ENCODE measurements at places on chromosomes 3 and 15.

DNA sequence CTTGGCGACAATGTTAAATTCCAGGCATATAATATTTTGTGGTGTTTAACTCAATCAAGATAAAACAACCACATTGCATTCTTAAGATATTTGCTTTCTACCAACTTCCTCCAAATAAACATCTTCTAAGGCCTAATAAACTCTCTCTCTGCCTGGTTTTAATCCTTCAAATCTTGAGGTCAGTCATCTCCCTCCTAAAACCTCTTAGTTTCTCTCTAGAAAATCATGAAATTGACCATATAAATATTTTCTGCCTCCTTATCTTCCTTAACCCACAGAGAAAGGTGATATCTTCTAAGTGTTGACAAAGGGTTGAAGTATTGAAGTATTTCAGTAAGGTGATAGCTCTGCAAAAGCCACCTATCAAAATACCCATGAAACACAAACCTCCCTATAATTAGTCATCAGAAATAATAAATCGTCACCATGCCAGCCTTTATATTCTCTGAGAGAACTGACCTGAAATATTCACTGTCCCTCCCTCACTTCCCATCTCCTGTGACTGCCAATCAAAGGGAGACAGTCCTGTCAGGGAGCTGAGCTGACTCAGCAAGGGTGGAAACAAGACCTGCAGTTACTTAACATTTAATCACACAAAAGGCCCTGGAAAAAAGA, 1261.1 kb downstream of the ROBO1 start:
- no peak for DNase-seq

DNA sequence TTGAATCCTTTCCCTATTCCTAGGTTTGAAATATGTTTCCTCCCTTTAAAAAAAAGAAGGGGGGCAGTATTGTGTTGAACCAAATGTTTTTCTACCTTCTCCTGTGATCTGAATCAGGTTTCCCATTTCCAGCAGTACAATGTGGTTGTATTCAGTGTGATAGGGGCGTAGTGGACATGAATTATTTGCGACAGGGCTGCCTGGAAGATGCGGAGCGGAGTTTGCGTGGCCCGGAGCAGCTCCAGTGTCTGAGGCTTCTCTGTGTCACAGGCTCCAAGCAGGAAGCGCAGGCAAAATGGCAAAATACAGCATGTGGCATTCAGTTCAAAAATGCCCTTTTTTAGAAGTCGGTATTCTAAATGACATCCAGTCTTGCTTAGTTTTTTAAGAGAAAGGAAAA, 154.4 kb downstream of the PGPEP1L start:
- no peak for DNase-seq

- no peak for DNase-seq
These were observed 104.0 kb downstream of the TNIK start for GRCh38 chr3:171356251-171356650.

- no peak for DNase-seq
These were observed 504 bp downstream of the ABHD2 start for GRCh38 chr15:89088605-89089315.

- no peak for DNase-seq
These were observed 12.8 kb downstream of the ATRIP start for GRCh38 chr3:48459331-48459730.

DNA sequence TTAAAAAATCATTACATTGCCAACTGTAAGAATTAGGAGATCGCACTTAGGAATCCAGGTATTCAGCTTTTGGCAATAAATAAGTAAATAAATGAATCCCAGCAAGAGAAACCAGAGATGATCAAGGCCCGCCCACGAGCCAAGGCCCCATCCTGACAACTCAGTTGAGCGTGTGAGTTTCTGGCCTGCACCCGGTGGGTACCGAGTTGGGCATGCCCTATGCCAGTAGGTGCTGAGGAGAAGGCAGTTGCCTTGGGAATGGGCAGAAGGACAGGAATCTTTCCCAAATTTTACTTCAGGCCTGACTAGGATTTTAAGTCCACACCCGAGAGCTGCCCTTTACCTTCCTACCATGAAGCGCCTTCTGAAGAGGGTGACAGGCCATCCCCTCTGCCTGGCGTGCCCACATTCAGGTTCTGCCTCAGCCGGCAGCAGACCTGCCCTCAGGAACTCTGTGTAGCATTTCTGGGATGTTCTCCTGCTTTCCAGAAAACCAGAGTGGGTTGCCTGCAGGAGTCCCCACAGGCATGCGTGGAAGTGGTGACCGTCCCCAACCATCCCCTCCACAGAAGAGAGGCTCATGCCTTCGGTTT, 99.3 kb upstream of the ALDH1A3 start:
- no peak for DNase-seq

DNA sequence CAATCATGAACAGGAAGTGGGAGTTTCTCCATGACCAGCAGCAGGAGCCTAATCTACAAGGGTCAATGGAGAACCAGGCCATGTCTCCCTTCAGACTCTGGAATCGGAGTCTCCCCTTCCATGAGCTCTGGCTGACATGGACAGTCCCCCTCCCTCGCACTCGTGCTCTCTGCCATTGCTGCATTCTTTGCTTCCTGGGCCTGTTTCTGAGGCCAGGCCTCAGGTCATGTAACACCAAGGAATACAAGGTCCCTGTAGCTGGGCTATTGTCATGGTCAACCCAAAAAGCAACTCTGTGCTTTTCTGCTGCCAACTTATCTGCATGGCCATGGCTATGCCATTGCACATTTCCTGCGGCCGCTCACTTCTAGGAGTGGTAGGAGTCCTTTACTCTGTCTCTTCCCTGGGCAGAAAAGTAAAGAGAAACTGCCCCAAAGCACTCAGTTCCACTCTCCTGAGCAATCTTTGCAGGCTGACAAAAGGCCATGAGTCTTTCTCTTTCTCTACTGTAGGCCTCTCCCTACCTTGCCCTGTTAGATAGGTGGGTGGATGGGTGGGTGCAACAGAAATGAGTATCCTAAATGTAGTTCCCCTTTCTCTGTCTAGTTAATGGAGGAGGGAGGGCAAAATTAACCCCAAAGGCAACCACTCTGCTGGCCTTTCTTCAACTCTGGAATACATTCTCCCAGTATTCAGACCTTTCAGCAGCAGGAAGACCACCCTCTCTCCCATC, 40.8 kb upstream of the PROK2 start:
- no peak for DNase-seq

GRCh38 chr3:4313606-4314293, 10.6 kb downstream of the SETMAR start:
- no peak for DNase-seq

GRCh38 chr3:150721285-150722130, 17.8 kb upstream of the ERICH6 start:
- no peak for DNase-seq

DNA sequence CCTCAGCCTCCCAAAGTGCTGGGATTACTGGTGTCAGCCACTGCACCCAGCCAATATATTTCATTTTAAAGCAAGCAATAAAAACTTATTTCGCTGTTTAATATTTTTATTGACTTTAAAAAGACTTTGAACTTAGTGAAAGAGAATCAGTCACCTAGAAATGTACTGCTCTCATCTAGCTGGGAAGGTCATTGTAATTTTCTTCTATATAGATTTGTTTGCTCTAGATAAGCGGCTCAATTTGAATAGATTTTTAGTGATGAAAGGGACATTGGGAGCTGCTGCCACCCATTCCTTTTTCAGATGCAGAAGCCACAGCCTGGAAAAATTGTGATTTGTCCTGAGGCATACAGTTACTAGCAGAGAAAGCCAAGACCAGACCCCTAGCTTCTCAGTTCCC, 40.1 kb downstream of the CAPN7 start:
- no peak for DNase-seq

DNA sequence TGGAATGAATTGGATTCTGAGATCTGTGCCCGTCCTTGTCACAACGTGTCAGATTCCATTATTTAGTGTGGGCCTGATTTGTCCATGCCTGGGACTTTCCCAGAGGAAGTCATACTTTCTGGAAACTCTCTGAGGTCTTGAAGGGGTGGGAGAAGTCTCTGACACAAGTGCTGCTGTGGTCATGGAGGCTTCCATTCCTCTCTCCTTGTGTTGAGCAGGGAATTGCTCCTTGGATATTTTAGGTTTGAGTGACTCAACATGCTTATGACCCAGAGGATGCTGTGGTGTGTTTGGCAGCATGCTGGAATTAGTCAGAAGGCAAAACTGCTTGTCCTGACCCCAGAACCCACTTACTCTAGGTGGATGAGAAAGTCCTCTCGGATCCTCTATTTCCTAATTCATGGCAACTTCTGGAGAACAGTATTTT, 132.1 kb downstream of the LPP start:
- no peak for DNase-seq

GRCh38 chr3:124522082-124522625, 208.1 kb upstream of the UMPS start:
- DNase-seq: no peak

DNA sequence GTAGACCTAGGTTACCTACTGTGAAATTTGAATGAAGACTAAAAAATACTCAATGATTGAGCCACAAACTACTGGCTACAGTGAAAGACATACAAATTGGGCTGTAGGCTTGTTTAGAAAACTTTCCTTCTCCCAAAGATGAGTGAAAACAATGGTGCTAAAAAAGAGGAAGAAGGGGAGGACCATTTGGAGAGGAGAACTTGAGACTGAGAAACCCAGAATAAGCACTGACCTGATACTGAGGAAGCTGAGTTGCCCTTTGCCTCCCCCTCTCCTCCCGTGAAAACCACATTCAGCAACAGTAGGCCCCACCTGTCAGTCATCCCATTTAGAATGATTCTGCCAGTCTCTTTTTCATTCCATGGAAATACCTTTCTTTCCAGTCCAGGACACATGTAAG, 484.0 kb upstream of the TGFBR2 start:
- DNase-seq: no peak

GRCh38 chr3:104696470-104696869, 670.2 kb upstream of the ALCAM start:
- DNase-seq: no peak

GRCh38 chr3:15681668-15682067, 80.1 kb downstream of the BTD start:
- DNase-seq: no peak

- no peak for DNase-seq
These were observed 40.7 kb downstream of the MYO1E start for GRCh38 chr15:59332009-59332408.

Measured in activated CD8-positive, alpha-beta memory T cell treated with anti-CD3 and anti-CD28 coated beads for 48 hours (primary cell).